ENCODE measurements at places on chromosomes 6 and 20.

- peak; percentile 75 for ATAC-seq
Measured at GRCh38 chr20:43909720-43910119, 4.9 kb upstream of the TOX2 start.

- no peak for ATAC-seq
Measured at GRCh38 chr6:26323525-26324294, 41.3 kb upstream of the BTN3A2 start.

GRCh38 chr6:106133040-106133439, 46.9 kb downstream of the PRDM1 start:
- no peak for ATAC-seq

- peak; percentile 80 for ATAC-seq
Measured at GRCh38 chr6:45156075-45156474, 172.1 kb upstream of the RUNX2 start.

DNA sequence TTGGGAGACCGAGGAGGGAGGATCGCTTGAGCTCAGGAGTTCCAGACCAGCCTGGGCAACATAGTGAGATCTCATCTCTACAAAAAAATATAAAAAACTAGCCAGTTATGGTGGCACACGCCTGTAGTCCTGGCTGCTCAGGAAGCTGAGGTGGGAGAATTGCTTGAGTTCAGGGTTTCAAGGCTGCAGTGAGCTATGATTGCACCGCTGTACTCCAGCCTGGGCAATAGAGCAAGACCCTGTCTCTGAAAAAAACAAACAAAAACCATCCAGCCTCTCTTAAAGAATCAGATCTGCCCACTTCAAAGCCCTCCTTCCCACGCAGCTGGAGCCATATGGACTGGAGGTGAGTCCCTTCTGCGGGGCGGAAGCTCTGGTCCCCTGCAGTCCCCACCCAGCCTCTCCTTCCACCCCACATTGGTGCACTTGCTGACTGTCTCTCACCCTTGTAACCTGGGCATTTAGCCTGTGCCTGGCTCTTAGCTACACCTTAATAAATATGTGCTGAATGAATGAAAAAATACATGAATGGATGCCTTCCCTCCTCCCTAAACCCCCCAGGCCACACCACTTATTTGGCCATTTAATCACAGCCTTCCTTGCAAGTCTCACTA, 7.2 kb upstream of the PARD6B start:
- no peak for ATAC-seq

DNA sequence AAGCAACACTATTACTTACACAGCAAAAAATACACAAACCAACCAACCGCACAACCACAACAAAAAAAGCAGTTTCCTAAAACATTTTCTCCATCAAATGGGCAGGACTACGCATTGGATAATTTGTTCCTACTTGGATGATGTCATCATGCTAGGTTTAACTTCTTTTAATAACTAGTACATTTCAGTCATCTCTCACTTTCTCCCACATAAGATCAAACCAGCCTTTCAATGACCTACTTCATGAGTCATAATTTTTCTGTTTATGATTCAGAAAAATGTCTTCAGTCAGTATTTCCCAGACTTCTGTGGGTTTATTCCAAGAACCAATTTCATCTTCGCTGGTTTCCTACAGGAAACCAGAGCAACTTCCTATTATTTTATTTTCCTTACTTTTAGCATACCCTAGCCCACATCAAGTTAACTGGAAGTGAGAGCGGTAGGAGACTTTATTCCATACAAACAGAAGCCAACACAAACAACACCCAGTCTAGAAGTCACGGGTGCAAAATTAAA, 134.2 kb downstream of the GMDS start:
- ATAC-seq, result peak; percentile 36

DNA sequence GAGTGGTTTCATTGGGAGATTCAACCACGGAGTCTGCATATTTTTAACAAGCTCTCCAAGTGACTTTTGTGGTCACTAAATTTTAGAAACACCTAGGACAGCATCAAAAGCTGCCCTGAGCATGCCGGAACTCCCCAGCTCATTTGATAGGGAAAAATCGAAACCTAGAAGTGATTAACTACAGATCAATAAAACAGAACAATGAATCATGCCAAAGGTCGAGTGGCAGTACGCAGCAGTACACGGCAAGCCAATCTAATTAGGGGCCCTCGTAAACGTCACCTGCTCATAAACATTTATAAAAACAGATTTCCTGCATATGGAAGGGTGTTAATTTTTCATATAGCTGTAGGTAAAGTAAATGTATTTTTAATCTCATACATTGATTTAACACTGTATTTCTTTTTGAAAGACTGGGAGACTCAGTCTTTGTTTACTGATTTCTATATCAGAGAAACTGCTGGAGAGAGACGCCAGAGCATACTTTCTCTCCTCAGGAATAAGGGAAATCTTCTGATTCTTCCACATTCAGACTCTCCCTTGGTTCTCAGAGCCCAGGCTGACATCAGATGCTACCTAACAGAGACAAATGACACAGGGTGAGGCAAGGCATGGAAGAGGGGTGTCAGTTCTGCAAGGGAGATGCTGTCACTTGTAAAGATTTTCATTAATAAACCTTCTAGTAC, 232.5 kb downstream of the PTPRT start:
- ATAC-seq, result no peak

GRCh38 chr20:35743693-35744491, 1.8 kb upstream of the RBM39 start:
- no peak for ATAC-seq

- ATAC-seq, result no peak
Measured at GRCh38 chr20:41150664-41151063, 13.3 kb downstream of the PLCG1 start.

- no peak for ATAC-seq
Measured at GRCh38 chr20:24359321-24360027, 110.0 kb upstream of the SYNDIG1 start.

GRCh38 chr20:50431066-50431450, 79.1 kb upstream of the PTPN1 start:
- ATAC-seq, result no peak

- no peak for ATAC-seq
Measured at GRCh38 chr20:4978050-4978918, 23.0 kb downstream of the SLC23A2 start.

- ATAC-seq, result no peak
Measured at GRCh38 chr6:64553249-64553786, 917.7 kb downstream of the PHF3 start.

- ATAC-seq, result no peak
Measured at GRCh38 chr6:27303613-27304272, 8.3 kb downstream of the POM121L2 start.

DNA sequence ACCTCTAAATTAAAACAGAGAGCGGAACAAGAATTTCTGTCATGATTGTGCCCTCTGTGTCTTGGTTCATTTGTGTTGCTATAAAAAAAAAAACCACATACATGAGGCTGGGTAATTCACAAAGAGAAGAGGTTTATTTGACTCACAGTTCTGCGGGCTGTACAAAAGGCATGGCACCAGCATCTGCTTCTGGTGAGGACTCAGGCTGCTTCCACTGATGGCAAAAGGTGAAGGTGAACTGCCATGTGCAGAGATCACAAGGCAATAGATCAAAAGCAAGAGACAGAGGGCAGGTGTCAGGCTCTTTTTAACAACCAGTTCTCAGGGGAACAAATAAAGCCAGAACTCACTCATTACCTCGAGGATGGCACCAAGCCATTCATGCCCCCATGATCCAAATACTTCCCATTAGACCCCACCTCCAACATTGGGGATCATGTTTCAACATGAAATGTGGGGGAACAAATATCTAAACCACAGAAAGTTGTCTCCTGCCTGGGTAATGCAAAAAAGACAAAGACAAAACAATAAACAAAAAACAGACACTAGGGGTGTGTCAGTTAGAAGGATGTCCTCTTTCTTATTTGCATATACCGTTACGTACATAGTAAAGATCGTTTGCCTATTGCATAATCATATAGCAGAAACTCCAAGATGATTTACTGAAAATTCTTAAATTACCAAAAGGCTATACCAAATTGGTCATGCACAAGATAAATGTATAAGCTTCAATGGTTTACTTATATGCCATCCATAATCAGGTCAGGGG, 17.0 kb downstream of the SERPINB9 start:
- peak; percentile 27 for ATAC-seq

GRCh38 chr6:80095600-80095999, 10.9 kb upstream of the BCKDHB start:
- ATAC-seq, result no peak

DNA sequence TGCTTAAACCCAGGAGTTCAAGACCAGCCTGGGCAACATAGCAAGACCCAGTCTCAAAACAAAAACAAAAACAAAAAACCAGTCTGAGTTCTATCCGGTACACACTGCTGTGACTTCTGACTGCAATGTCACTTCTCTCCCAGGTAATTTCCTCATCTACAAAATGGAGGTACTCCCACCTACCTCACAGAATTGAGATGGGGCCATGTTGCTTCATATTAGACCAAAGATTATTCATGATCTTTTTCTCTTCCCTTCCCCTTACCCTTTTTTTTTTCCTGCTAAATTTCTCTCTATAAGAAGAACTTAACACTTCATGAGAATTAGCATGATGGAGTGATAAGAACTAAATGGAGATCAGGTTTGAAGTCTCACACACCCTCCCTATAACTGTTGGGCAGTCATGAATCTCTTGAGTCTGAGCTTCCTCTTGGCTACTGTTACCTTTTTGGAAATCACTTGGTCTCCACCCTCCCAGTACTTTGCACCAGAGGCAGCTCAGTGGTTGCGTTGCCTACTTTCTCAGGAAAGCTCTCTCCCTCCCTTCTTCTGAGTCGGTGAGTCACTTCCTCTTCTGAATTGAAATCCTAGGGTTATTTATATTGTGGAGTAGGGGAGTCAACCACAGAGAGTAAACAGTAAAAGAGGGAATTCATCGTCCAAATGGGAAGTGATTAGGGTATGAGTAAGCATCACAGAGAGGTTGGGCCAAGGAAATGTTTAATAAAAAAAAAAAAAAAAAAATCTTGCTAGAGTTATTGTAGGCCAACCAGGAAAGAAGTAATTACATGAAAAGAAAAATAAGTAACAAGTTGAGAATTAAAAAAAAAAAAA, 59.9 kb upstream of the MAP7 start:
- ATAC-seq, result no peak

GRCh38 chr20:10708351-10709185, 34.8 kb upstream of the JAG1 start:
- ATAC-seq, result no peak
